ENCODE measurements at places on chromosomes 12 and 14.

GRCh38 chr12:109723311-109723881 lies 9.8 kb downstream of the FAM222A start:
- DNase-seq = no peak

GRCh38 chr12:3432176-3432742 lies 58.7 kb upstream of the PRMT8 start:
- DNase-seq = no peak

- no peak for DNase-seq
Measured at GRCh38 chr12:121789233-121789781, 4.2 kb downstream of the RHOF start.

GRCh38 chr14:106530423-106531107 lies 1004.2 kb downstream of the TMEM121 start:
- no peak for DNase-seq

GRCh38 chr14:55281316-55281839 lies 10.2 kb downstream of the FBXO34 start:
- no peak for DNase-seq

GRCh38 chr12:89706986-89707702 lies 1.5 kb downstream of the ATP2B1 start:
- DNase-seq = no peak

DNA sequence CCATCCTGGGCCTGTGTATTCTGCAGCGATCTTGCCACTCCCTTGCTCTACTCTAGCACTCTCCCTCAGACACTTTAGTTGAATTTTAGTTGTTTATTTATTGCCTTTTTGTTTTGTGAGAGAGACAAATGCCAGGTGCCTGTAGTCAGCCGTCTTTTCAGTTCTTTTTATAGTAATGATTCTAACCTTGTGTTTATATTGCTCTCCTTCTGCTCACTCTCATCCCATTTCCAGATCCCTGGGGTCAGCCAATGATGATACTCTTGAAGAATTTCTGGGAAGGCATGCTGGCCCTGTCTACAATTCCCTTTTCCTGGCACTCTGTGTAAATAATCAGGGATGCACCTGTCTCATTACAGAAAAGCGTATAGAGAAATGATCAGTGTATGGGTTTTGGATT lies 334.1 kb upstream of the MIS18BP1 start:
- no peak for DNase-seq

DNA sequence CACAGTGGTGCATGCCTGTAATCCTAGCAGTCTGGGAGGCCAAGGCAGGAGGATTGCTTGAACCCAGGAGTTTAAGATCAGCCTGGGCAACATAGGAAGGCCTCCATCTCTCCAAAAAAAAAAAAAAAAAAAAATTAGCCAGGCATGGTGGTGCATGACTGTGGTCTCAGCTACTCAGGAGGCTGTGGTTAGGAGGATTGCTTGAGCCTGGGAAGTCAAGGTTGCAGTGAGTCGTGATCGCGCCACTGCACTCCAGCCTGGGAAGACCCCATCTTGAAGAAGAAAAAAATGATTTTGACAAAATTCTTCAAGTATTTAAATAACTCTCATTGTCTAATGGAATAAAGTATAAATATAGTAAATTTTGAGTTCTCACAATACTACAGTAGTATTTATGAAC lies 219.2 kb upstream of the SSTR1 start:
- no peak for DNase-seq

DNA sequence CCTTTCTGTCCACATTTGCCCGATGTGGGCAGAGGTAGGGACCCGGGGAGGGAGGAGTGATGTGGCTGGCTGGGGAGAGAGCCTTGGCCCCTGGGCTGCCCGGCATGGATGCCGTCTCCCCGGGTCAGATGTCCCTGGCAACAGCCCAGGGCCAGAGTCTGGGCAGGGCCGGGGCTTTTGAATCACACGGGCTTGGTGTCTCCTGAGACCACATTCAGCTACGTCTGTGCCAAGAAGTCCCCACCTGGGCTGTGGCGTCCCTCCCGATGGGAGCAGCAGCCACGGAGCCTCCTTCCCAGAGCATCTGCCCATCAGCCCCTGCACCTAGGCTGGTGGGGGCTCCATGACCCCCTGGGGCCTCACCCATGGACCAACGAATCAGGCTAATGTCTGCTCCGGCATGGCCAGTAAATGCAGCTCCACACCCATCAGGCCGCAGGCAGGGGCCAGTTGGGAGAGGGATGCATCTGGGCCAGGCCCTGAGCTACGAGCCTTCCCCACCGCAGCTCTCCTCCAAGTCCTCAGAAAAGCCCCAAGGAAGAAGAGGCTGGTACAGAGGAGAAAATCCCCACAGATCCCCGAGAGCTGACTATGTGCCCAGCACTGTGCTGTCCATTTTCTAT lies 109.4 kb downstream of the RFLNA start:
- no peak for DNase-seq

GRCh38 chr14:58296726-58297125 lies 1.6 kb upstream of the ARID4A start:
- no peak for DNase-seq

GRCh38 chr12:77070800-77071449 lies 5.6 kb upstream of the E2F7 start:
- no peak for DNase-seq

DNA sequence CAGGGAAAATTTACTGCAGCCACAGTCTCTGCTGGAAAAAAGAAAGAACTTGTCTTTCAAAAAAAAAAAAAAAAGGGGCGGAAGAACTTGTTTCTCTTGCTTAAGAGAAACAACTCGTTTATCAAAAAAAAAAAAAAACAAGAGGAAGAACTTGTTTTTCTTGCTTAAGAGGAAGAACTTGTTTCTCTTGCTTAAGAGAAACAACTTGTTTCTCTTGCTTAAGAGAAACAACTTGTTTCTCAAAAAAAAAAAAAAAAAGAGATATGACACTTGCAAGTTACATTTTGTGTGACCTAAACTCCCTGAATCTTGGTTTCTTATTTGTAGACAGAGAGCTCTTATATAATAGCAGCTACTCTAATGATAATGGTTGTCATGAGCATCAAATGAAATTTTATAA lies 44.7 kb upstream of the USP15 start:
- DNase-seq = no peak

DNA sequence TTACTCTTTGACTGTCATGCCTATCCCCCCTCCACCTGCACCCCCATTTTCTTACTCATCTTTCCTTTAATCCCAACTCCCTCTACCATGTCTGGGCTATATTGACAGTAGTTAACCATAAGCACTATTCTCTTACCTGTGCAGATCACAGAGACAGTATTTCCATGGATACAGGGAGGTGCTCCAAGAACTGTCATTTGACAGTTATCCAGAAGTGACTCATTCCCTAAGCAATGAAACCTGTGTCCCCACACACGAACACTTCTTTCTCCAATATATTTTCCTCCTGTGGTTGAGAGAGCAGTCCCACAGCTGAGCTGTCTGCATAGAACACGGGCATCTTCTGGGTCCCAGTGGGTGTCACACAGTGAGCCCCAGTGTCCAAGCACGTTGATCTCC lies 68.8 kb downstream of the CD163L1 start:
- no peak for DNase-seq

DNA sequence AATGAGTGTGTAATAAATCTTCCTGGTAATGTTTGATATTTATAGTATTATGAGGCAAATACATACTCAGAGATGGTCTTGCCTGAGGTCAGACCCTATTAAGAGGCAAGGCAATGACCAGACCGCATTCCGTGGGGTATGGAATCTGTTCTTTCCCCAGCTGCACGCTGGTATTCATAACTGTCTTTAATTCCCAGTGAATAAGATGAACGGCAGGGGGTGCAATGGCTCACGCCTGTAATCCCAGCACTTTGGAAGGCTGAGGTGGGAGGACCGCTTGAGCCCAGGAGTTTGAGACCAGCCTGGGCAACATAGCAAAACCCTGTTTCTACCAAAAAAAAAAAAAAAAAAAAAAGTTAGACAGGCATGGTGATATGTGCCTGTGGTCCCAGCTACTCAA lies 44.6 kb downstream of the ERO1A start:
- no peak for DNase-seq

- DNase-seq = no peak
Measured at GRCh38 chr14:24578558-24578957, 2.5 kb upstream of the CTSG start.

DNA sequence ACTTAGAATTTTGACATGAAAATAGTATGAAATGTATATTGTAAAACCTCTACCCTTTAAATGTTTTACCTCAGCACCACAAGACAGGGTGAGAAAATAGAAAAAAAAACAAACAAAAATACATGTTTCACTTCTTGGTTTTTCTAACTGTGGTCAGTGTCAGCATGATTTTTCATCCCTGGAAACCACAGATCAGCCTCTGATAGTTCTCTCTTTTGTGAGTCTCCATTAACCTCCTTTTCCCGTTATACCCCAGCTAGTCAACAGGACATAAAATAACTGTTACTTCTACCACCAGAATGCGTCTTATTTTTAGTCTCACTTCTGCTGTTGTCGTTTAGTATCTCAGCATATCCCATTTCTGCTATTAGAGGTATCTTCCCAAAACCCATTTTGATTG lies 48.3 kb upstream of the KCNMB4 start:
- DNase-seq = no peak

DNA sequence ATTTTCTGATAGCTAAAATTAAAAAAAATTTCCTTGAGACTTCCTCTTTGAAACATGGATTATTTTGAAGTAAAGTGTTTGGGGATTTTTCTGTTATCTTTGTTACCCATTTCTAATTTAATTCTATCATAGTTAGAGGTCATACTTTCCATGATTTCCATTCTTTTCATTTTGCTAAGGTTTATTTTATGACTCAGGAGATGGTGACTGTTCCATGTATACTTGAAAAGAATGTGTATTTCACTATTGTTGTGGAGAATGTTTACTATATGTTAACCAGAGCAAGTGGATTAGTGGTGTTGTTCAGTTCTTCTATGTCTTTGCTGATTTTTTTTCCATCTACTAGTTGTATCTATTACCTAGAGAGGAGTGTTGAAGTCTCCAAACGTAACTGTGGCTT lies 250.5 kb upstream of the PELI2 start:
- DNase-seq = no peak

DNA sequence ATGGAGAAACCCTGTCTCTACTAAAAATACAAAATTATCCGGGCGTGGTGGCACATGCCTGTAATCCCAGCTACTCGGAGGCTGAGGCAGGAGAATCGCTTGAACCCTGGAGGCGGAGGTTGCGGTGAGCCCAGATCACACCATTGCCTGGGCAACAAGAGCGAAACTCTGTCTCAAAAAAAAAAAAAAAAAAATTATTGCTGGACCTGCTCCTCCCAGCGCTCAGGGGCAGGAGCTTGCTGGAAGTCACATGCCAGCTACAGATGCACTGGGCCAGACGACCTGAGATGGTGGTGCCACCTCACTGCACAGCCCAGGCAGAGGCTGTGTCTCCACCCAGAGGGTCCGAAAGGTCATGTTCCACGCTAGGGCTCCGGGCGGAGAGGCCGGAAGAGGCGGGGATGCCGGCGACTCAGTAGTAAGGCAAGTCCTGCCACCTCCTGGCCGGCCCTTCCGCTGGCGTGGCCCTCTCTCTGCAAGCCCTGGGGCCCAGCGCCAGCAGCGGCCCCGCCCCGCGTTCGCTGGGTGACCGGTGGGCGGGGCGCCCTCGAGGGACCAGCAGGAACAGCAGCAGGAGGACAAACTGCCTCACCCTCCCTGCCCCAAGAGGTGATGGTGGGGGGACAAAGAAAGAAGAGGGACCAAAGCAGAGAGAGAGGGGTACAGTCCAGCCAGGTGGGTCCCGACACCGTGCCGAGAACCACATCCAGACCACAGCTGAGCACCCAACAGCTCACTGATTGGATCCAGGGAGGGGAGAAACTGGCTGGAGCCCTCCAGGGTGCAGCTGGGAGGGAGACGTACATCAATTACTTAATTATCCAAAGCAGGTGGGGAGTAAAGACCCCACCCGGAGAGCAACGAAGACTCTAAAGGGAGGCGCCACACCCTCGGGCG lies 3.6 kb upstream of the RHOF start:
- peak; percentile 76 for DNase-seq

DNA sequence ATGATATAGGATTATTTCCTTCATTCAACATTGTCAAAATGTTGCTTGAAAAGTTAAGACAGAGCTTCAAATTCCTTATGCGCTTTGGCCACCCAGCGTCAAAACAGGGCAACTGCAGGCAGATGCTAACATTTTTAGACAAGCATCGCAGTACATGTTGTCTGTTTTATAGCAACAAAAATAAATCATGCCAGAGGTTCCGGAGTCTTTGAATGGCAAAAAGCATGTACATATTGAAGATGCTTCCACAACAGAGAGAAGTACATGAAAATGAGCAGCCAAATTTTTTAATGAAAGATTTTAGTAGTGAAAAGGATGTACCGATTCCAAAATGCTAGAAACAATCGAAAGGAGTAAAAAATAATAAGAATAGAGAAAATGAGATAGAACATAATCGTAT lies 49.8 kb upstream of the USP15 start:
- DNase-seq = peak; percentile 40

DNA sequence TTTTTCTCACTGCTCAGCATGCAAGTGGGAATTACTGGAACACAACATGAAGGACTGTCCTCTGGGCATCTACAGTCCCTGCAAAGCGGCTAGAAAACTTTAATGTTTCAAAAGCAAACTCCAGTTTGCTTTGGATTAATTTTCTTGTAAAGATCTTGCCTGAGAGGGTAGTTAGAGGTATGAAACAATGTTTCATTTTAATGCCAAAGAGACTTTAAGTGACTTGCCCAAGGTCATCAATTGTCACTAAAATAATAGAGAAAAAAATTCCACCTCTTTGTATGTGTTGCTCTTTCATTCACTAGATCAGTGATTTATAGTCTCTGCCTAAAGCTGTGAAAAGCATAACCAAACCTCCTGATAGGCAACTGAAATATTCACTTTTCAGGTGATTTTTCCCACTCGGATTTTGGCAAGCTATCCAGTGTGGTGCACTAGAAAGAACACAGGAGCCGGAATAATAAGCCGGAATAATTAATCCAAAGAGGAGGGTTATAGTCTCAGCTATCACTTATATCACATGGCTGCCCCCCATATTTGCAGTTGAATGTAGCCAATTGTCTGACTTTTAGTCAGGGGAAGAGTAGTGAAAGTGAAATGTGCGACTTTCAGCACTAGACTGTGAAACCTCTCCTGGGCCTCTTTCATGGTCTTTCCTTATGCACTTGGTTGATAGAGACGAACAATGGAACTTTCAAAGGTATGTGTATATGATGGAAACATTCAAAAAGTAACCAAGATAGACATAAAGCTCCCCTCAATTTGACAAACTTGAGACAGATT lies 107.7 kb downstream of the SLC6A15 start:
- no peak for DNase-seq

DNA sequence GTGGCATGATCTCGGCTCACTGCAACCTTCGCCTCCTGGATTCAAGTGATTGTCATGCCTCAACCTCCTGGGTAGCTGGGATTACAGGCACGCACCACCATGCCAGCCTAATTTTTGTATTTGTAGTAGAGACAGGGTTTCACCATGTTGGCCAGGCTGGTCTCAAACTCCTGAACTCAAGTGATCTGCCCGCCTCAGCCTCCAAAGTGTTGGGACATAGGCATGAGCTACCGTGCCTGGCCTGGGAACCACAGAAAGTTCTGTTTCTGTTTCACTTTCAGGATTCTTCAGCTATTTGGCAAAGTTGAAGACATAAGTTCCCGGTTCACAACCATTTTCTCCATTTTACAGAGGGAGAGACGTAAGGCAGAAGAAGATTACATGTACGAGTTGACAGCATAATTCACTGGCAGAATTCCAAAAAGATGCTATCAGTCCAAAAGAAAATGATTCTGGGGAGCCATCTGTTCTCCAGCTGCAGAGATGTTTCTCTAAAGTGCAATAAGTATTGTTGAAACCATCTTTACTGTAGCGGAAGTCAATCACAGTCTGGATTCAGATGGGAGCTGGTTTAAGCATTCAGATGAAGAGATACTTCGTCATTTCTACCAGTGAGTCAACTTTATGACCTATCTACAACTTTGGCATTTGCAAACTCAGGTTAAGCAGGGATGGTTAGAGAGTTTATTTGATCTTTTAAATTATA lies 8.1 kb upstream of the RNF34 start:
- DNase-seq = no peak

Data from neural crest cell (in vitro differentiated cells).